ENCODE measurements at places on chromosomes 7 and 10. TPM values are rescaled to one million over a fixed set of nuclear protein-coding genes. Genes with fewer than 3 reads are reported as not detected.

TAF3 gene
- 1.3 TPM for total RNA-seq

BAMBI gene
- 28.5 TPM for total RNA-seq

COL26A1 gene
- not detected for total RNA-seq

TMEM130 gene
- total RNA-seq = not detected

GIMAP7 gene
- total RNA-seq = not detected

CALHM3 gene
- not detected for total RNA-seq
